ENCODE measurements at places on chromosomes 3 and 15.

DNA sequence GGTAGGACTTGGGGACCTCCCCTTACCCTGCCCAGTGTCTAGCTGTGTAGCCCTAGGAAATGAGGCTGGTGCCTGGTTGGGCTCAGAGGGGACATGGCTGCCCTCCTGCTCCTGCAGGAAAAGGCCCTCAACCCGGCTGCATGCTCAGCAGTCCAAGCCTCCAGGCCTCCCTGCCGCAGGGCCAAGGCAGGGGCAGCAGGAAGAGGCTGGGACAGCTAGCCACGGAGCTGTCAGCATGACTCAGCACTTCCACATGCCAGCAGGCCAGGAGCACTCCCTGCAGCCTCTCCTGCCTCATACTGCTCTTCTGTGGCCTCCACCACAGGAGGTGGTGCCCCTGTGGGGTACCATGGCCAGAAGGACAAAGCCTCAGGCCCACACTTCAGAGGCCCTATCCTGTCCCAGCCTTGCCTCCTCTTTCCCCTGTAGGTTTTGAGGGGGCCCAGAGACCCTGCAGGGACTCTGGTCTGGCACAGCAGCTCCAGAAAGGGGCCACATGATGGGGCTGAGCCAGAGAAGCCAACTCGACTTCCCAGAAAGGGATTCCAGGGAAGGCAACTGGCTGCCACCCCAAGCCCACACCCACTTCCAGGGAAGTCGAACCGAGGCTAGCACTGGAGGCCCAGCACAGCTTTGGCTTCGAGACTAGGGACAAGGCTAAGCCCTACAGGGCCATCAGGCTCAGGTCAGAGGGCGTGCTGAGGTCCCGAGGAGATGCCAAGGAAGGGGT, 19.5 kb downstream of the TKT start:
- no peak for DNase-seq

DNA sequence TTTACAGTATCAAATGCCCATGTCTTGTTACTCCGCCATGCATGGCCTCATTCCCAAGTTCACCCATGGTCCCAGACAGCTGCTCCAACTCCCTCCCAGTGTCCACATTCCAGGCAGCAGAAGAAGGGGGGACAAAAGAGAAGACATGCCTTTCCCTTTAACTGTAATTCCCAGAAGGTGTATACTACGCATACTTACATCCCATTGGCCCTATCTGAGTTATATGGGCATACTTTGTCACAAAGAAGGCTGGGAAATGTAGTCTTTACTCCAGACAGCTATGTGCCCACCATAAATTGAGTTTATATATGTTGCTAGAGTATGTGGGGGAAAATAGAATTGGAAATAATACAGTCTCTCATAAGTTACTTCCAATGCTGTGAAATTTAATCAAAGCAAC, 70.5 kb downstream of the ERC2 start:
- DNase-seq, result no peak

DNA sequence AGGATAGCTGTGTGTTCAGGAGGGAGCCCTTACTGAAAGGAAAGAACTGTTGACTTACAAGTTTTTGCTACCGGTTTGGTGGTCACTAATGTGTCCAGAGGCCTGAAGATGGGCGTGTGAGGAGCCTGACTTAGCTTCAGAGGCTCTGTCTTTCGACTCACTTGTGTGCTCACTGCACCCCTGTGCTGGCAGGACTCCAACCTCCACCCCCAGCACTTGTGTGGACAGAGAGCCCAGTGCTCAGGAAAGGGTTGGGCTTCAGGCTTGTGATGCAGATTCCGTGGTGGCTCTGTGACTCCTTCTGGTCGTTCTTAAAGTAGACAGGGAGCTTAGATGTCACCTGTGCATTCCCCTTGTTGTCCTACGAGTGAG, 100.9 kb downstream of the PGPEP1L start:
- DNase-seq, result no peak

GRCh38 chr3:77091809-77092208, 51.9 kb downstream of the ROBO2 start:
- no peak for DNase-seq

GRCh38 chr3:63864008-63864964, 619 bp downstream of the ATXN7 start:
- peak; percentile 75 for DNase-seq

- peak; percentile 2 for DNase-seq
Observed at GRCh38 chr3:167166594-167167253, 213.4 kb downstream of the ZBBX start.

- DNase-seq, result no peak
Observed at GRCh38 chr3:109923431-109923830, 586.1 kb upstream of the DPPA4 start.

DNA sequence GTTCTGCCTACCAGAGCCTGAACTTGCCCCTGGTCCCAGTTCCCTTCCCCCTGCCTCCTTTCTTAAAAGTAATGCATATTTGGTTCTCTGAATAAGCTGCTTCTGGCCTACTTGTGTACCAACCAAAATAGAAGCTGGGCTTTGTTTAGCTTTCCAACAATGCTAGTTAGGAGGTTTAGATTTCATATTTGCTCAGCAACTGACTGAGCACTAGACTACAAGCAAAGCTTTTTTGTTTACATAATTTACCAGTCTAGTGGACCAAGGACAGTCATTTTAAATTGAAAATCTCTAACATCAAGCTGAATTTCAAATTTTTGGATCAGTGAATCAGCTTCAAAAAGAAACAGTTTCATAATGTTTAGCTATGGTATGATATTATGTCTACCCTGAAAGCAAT, 331.2 kb downstream of the ULK4 start:
- DNase-seq, result no peak

GRCh38 chr3:29583861-29584260, 303.0 kb downstream of the RBMS3 start:
- DNase-seq, result no peak

- no peak for DNase-seq
Observed at GRCh38 chr15:87902772-87903426, 353.6 kb downstream of the NTRK3 start.

DNA sequence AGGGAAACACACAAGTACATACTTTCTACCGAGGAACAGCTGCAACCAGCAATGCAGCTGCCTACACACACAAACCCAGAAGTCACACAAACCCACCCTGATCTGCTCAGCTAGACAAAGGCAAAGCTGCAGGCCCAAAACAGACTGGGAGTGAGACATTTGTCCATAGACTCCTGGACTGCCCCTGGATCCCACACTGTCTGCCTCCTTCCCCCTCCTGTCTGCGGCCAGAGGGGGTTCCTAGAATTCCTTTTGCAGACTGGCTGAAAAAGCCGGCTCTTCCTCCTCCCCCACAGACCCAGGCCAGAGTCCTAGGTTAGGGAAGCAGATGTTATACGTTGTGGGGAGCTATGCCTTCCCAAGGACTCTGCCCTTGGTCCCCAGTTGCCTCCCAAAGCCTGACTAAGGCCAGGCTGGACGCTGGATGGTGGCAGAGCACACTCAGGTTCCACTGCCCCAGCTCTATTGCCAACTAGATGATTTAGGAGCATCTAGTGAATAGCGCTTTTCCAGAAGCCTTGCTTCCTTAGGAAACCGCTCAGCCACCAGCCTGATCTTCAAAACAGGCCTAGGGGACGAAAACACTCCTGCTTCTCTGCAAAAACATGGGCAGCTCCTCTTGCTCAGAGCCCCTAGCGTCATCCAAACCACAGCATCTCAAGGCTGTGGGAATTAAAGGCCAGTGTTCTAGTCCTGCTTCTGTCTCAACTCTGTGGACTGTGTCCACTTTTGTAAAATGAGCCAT, 37.4 kb upstream of the CILP start:
- peak; percentile 65 for DNase-seq

GRCh38 chr3:121018917-121019321, 110.9 kb downstream of the STXBP5L start:
- no peak for DNase-seq

DNA sequence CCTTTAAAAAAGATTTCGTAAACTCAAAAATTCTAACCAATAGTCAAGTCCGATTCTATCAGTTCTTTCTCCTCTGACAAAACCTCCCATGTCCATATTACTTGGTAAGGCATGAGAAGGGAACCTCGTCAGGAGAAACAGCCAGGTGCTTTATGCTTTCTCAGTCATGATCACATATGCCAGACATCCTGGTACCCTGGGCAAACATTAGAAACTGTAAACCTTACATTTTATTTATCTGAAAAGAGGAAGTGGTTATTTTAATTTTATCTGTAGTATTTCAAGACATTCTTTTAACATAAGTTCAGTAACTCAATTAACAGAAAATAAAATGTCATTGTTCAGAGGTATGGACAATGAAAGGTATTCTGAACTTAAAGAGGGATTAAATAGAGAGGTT, 474.8 kb upstream of the GBE1 start:
- DNase-seq, result no peak

GRCh38 chr3:189099505-189100290, 72.1 kb upstream of the TPRG1 start:
- no peak for DNase-seq

GRCh38 chr3:57889807-57890206, 118.4 kb upstream of the FLNB start:
- DNase-seq, result no peak

DNA sequence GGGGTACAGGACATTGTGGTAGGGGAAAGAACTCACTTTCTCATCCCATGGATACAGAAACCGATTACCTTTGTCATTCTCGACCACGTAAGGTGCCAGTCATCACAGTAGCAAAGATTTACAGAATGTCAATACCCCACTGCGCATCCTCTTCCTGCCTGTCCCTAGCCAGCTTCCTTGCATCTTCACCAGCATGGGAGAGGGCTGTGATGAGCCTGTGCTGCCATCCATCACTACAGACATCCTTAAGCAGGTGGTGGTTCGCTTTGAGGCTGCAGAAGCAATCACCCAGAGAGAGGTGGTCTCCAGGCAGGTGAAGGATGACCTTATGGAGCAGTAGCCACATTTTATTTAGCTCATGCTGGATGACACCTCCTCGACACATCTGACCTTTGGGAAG, 23.3 kb upstream of the ARIH1 start:
- no peak for DNase-seq

GRCh38 chr15:42102646-42103235, 8.4 kb upstream of the PLA2G4D start:
- no peak for DNase-seq

DNA sequence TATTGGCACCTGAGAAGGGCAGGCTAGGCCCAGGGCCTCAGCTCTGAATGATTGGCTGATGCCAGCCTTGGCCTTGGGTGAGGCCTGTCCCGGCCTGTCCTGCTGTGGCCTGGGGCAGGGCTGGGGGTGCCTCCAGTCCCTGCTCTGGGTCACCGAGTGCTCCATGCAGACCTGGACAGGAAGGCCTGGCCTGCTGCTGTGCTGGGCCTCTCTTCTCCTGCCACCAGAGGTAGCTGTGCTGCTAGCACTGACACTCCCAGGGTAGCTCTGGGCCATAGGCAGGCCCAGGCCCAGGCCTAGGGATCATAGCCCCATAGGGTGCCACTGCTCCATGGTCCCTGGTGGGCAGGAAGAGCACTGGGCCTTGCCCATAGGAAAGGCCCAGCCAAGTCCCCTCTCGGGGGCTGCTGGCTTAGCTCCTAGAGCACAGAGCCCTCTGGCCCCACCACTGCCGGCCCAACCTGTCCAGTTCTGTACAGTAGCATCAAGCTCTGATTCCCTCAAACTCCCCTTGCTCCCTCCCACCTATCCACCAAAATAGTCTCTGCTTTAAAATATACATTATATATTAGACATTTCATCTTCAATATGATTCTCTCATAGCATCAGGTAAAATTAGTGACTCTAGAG, 18.2 kb downstream of the ABTB1 start:
- peak; percentile 44 for DNase-seq

GRCh38 chr3:126340596-126340942, 16.6 kb downstream of the KLF15 start:
- no peak for DNase-seq

- DNase-seq, result peak; percentile 56
Observed at GRCh38 chr15:67823314-67824196, 1.8 kb upstream of the SKOR1 start.

- DNase-seq, result peak; percentile 46
Observed at GRCh38 chr15:74036271-74037170, 42.0 kb downstream of the PML start.

GRCh38 chr3:152455989-152456388, 187.3 kb downstream of the MBNL1 start:
- DNase-seq, result no peak

GRCh38 chr15:66924889-66925288, 140.5 kb upstream of the SMAD3 start:
- no peak for DNase-seq

- DNase-seq, result no peak
Observed at GRCh38 chr3:152051501-152052404, 178.3 kb downstream of the SUCNR1 start.

- no peak for DNase-seq
Observed at GRCh38 chr3:56825567-56826438, 24.1 kb upstream of the ARHGEF3 start.

GRCh38 chr15:78207110-78207458, 27.3 kb downstream of the ACSBG1 start:
- DNase-seq, result no peak

- no peak for DNase-seq
Observed at GRCh38 chr3:43870844-43871626, 180.3 kb downstream of the ABHD5 start.

DNA sequence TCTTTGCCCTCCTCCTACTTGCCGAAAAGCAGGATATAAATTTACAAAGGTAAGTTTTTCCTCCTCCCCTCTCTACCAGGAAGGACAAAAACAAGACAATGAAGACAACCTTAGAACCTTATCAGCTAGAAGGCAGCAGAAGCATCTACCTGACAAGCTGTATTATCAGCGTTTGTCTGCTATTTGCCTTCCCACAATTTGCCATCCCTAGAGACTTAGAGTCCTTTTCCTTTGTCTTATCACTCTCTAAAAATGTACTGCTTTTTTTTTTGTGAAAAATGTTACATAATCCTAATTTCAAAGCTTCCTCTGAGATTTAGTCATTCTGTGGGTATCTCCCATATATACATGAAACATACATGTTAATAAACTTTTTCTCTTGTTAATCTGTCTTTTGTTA, 176.9 kb upstream of the PROK2 start:
- DNase-seq, result no peak

DNA sequence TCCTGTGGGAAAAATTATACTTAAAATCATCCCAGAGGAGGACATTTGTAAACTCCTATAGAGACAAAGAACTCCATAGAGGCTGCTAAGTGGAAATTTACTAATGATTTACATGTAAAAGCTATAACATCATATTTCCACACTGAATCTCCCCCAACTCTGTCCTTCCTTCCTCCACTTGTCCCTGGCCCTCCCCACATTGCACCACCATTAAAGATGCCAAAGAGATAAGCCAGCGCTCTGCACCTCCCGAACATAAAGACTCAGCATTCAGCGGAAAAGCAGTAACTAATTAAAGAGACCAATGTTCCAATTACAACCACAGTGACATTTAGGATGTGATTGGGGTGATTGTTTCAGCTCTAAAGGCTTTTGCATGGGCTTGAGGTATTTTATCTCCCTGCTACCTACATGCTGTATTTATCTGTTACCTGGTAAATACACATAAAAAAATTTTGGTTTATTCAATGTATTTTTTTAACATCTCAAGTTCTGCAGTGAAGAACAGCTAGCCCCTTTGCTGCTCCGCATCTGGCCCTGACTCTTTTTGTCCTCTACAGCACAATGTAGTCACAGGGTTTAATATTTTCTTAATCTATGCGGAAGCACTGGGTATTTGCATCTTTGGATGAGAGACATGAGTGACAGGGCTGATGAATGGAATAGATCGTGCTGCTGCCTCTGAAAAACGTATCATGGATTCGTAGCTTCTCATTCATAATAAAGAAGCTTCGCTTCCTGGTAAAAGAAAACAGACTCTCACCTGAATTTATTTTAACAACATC, 35.3 kb upstream of the B3GNT5 start:
- no peak for DNase-seq

- DNase-seq, result no peak
Observed at GRCh38 chr3:84224262-84224661, 734.5 kb upstream of the CADM2 start.

GRCh38 chr3:153277029-153277428, 115.0 kb downstream of the RAP2B start:
- no peak for DNase-seq

- DNase-seq, result no peak
Observed at GRCh38 chr3:52176180-52176752, 21.7 kb upstream of the ALAS1 start.
